ENCODE measurements at places on chromosomes 7 and 10. TPM values are rescaled to one million over a fixed set of nuclear protein-coding genes. Genes with fewer than 3 reads are reported as not detected.

ELN gene
- 0.08 TPM for total RNA-seq

RNF148 gene
- not detected for total RNA-seq

ICA1 gene
- total RNA-seq, result 1.0 TPM

BTBD16 gene
- total RNA-seq, result 0.58 TPM

SDHAF3 gene
- 58.5 TPM for total RNA-seq

Data from A549 treated with ZK216348 at 1 μM for 4 hours (cell line).